WTC11 (cell line): ENCODE measurements at places on chromosomes 4 and X.

DNA sequence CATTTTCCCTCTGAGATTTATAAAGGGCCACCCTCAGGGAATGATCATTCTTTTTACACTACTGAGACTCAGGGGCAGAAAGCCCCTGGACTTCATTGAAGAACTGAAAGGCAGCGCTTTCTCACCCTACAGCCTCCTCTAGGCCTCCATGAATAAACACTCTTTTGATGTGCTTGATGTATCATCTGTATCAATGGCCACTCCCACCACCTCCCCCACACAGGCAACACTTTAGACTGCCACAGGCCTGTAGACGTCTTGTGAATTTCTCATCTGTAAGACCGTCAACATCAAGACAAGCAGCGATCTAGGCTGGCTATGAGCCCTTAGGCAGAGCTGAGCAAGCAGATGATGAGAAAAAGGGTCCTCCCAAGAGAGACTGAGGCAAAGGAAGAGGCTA lies 123.2 kb downstream of the HUWE1 start:
- no peak for DNase-seq
- H3K4me3 ChIP-seq, result no peak overlapping the region
- H3K4me1 ChIP-seq, result no peaks in the 10 kb centered on the region
- H3K27ac ChIP-seq, result no peak overlapping the region
- peaks cover 83% of the 10 kb centered on the region for H3K36me3 ChIP-seq

GRCh38 chr4:67911141-67911540 lies 27.3 kb upstream of the TMPRSS11D start:
- no peaks in the 10 kb centered on the region for H3K36me3 ChIP-seq
- no peaks in the 10 kb centered on the region for H3K4me1 ChIP-seq
- H3K4me3 ChIP-seq, result no peak overlapping the region
- DNase-seq, result no peak

DNA sequence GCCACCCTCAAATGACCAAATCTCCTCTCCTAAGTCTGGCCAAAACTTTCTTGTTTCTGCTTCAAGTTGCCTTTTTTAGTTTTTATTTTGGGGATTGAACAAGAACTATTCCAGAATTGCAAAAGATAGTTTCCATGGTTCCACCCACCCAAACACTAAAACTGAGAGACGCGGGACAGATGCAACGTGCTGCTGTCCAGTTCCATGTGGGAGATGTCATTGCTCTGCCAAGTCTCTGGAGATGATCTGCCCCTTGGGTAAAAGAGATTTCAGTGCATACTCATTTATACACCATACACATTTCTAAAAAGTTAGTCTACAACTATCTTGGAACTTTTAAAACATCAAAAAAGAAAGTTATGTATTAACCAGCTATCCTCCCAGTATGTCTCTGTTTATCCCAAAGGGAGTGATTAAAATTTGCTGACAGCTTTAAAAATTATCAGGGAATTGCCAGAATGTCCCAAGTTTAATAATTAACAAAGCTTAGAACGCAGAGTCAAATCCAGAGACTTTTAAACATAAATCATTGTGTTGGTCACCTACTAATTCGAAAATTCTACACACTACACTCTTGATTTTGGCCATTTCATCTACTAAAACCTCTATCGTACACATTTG lies 3.2 kb downstream of the MAOB start:
- H3K4me1 ChIP-seq, result peaks cover 3% of the 10 kb centered on the region
- peaks cover 26% of the 10 kb centered on the region for H3K27me3 ChIP-seq
- no peak for DNase-seq
- H3K27ac ChIP-seq, result no peak overlapping the region
- H3K4me3 ChIP-seq, result no peak overlapping the region
- no peaks in the 10 kb centered on the region for H3K36me3 ChIP-seq

- no peak overlapping the region for H3K27ac ChIP-seq
- no peaks in the 10 kb centered on the region for H3K36me3 ChIP-seq
- H3K27me3 ChIP-seq, result no peaks in the 10 kb centered on the region
- peaks cover 10% of the 10 kb centered on the region for H3K4me1 ChIP-seq
- DNase-seq, result no peak
These were observed 90.4 kb upstream of the HPRT1 start for GRCh38 chrX:134369576-134369975.

DNA sequence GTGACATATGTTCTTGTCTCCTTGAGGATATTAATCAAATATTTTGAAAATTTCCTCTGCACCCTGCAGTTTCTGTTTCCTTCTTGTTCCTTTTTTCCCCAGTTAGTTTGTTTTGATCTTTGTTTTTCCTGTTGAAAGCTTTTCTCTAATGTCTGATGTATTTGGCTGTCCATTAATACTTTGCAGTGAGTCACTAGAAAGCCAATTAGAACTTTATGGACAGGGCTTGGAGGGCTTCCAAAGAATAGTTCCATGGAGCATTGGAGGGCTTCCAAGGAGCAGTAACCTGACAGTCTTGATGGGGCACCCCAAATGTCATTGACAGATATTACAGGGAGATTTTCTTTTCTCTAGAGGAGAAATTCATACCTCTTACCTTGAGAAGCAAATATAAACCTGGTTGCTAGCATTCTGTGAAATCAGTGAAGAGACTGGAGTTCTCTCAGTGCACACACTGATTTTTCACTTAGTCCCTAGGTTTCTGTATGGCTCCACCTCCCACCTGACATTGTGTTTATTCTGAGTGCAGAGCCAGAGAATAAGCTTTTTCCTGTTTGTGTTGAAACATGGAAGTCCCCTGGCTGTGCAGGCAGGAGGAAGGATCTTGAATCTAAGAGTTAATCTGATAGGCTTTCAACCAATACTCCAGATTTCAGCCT lies 26.5 kb downstream of the SPARCL1 start:
- H3K27me3 ChIP-seq, result no peaks in the 10 kb centered on the region
- H3K4me3 ChIP-seq, result no peak overlapping the region
- DNase-seq, result no peak
- no peak overlapping the region for H3K27ac ChIP-seq

- H3K36me3 ChIP-seq, result peaks cover 58% of the 10 kb centered on the region
- peak overlapping the region; percentile 32; the same call in 1 of the 2 replicates for H3K27ac ChIP-seq
- DNase-seq, result no peak
- H3K4me1 ChIP-seq, result no peaks in the 10 kb centered on the region
- H3K27me3 ChIP-seq, result no peaks in the 10 kb centered on the region
- no peak overlapping the region for H3K4me3 ChIP-seq
These were observed 54.5 kb downstream of the NOP14 start for GRCh38 chr4:2908686-2909085.

DNA sequence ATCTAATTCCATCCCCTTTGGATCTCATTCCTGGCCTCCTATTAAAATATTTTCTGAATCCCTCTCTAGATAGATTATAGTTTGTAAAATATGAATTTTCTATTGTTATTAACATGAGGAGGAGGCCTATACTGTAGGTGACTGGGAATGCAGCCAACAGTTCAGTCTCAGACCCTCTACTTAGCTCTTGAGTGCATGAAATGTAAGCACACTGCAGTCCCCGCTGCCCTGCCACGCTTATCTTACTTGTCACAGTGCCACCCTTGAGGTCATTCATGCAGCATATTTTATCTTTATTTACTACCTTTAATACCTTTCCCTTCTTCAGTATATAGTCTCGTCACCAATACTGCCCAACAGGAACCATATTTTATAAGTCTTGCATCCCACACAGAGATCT lies 151.0 kb downstream of the CAMK2D start:
- no peaks in the 10 kb centered on the region for H3K27me3 ChIP-seq
- peaks cover 13% of the 10 kb centered on the region; the same call in 1 of the 2 replicates for H3K4me1 ChIP-seq
- no peak for DNase-seq
- no peak overlapping the region for H3K27ac ChIP-seq
- no peaks in the 10 kb centered on the region for H3K36me3 ChIP-seq

DNA sequence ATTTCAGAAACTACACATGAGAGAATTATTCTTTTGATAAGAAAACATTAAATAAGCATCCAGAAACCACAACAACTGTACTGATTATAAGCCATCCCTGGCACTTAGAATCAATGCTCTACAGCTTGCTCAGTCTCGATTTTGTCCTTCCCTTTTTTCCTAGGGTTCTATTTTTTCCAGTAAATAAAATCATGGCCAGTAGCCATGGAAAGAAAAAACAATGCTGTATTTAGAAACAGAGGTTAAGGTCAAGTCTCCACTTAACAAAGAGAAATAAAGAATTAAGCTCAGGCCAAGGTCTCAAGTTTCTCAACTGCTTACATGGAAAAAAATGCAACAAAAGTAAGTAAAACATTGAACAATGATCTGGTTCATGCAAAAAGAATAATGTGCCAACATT lies 38.7 kb upstream of the GRID2 start:
- H3K36me3 ChIP-seq, result peaks cover 64% of the 10 kb centered on the region
- no peak overlapping the region for H3K4me3 ChIP-seq
- no peaks in the 10 kb centered on the region for H3K27me3 ChIP-seq
